ENCODE measurements at places on chromosomes 16 and 17.

DNA sequence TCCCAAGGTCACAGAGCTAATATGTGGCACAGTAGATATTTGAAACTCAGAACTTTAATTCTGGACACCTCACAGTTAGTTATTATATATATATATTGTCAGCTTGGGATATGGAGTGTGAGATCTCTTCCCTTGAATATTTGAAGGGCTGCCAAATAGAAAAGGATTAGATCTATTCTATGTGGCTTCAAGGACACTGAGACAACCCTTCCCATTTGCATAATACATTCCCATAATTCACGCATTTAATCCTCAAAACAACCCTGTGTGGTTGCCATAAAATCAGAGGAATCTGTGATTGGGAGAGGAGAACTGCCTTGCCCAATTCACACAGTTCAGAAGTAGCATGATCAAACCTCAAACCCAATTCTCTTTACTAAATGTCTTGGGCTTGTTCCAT is 365.8 kb upstream of the DYNLRB2 start:
- no peak for DNase-seq

GRCh38 chr16:71807905-71808592 is 585 bp downstream of the AP1G1 start:
- DNase-seq, result no peak

- DNase-seq, result no peak
These were observed 42.4 kb upstream of the CES5A start for GRCh38 chr16:55917373-55918160.

DNA sequence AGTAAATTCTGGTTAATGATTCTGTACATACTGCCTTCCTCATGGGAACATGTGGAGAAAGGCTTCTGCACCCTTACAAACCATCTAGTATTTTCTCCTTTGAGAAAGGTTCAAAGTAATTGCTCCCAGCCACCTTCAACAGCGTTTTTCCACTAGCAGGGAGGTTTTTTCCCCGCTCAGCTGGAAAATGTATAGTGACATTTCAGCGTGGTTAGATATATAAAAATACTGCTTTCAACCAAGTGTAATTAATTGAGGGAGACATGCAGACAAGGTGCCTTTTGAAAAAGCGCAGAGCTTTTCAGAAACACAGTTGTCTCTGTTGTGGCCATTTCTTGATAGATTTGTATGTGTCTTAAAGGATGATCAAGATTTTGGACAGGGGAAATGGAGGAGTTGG is 5.1 kb downstream of the BMERB1 start:
- DNase-seq, result no peak
